8988T (cell line): ENCODE measurements at places on chromosomes 1 and 21.

- DNase-seq: no peak
These were observed 74.0 kb upstream of the BRINP3 start for GRCh38 chr1:190551638-190552037.

DNA sequence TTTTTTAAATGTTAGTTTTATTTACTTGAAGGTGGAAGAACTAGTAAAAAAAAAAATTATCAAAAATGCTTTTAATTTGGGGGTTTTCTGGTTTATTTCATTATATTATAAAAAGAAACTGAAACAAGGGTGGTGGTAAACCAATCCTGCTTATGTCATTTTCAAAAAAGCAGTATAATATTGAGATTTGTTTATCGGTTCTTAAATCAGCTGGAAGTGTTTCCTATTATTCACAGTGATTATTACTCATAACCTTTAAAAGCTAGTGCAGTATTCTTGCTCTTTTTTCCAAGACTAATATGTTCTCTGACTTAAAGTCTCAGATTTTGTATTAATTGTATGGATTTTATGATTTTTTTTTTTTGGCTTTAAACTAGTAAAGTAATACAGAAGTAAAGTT, 5.4 kb upstream of the LRRC40 start:
- no peak for DNase-seq

GRCh38 chr21:44439211-44439600, 16.1 kb upstream of the LRRC3 start:
- no peak for DNase-seq

- no peak for DNase-seq
These were observed 7.0 kb downstream of the TNFRSF14 start for GRCh38 chr1:2563205-2563604.

DNA sequence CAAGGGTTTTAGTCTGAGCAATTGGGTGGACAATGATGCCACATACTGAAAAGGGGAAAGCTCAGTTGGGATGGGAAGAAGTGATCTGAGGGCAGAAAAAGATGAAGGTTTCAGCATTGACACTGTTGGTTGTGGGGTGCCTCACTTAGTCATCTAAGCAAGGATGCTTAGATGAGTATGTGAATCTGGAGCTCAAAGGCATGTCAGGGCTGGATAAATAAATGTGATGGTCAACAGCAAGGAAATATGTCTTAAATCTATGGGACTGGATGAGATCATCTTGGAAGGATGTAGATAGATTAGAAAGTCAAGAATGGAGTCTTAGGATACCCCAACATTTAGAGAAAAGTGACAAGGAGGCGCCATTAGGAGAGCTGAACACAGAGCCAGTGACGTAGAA, 114.6 kb downstream of the ZBTB18 start:
- DNase-seq: no peak

GRCh38 chr21:39675590-39675989, 62.9 kb downstream of the B3GALT5 start:
- no peak for DNase-seq

- DNase-seq: no peak
These were observed 1.8 kb downstream of the CALML6 start for GRCh38 chr1:1916851-1917251.

DNA sequence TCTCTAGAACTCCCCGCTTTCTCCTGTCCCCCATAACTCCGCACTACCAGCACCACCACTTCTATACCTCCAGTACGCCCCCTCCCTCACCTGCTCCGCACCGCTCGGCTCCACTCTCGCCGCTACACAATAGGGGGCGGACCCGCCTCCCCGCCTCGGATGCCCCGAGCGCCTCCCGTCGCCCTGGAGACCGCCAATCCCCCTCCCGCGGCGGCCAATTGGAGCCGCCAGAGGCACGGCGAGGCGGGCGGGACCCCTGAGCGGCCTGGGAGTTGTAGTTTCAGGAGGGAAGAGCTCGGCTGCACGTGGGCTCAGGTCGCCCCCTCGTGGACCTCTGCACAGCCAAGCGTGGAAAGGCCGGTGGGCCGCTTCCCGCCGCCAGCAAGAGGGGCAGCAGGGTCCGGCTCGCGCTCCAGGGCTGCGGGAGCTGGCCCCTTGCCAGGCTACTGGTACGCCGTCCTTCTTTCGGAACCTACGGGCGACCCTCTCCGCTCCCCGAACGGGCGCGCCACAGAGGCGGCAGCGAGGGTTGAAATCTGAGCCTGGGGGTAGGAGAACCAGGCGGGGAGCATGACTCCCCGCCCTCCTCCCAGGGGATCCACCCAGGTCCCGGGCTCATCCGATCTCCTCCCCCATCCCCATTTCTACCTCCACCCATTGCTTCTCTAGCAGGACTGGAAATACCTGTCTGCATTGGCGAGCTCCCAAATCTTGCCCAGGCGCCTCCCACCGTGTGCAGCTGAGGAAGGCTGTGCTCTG, at the start of gene IGSF9:
Gene IGSF9 (minus strand): TSS at position 131 of the 759 bp plus-strand sequence. CDS start 2,159 bp downstream, outside the sequence.
- DNase-seq: peak; percentile 95

GRCh38 chr1:9737057-9737456, 85.5 kb downstream of the PIK3CD start:
- no peak for DNase-seq

DNA sequence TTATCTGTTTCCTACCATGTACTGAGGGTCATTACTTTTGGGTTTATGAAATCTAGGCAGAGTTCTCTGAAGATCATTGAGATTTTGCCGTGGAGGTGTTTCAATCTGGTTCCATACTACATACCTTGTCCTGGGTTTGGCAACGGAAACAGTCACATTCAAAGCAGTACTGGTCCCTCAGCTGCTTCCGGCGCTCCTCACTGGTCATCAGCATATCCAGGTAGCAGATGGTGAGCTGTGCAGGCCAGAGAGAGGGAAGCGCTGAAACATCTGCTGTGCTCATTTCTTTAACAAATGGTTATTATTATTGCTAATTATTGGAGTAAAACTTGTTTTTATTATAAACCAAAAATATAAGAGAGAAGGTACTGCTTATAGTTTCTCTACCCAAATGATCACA, 591.7 kb downstream of the SMYD3 start:
- DNase-seq: no peak
